G401 (cell line): ENCODE measurements at places on chromosomes 1 and 21. TPM values are rescaled to one million over a fixed set of nuclear protein-coding genes. Genes with fewer than 3 reads are reported as not detected.

Gene LCK
- total RNA-seq, result not detected in 2 replicates

DNA sequence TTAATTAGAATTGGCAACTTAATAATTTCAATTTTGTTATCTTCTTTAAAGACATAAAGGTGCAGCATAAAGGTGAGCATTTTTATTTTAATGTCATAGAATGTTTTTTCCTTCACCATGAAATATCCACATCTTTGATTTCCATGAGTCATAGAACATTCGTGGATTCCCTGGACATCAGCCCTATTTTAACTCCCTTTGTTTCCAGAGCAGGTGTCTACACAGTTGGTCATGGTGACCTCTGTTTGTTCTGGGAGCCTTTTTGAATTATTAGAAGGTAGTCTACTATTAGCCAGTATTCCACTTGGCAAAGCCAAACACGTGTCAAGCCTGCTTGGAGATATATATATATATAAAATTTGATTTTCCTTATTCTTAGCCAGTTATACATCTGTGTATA, 572.9 kb downstream of the LTN1 start:
- DNase-seq, result peak; percentile 6

DNA sequence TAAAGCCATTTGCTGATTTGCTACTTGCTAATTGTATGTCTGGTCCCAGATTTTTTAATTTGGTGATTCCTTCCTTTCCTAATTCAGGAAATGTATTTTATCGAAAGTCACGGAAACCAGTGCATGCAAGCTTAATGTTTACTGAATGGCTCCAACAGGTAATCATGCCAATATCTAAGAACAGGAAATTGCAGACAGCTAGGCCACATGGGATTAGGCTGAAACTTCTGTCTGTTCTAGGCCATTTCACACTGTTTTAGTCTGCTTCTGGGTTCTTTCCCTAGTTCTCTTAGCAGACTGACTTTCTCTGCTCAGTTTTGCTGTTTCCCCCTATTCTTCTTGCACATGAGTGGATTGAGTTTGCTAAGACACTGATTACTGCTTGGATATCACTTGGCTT, 111.4 kb downstream of the NTNG1 start:
- DNase-seq, result no peak

- no peak for DNase-seq
These were observed 451.2 kb downstream of the DISC1 start for GRCh38 chr1:232077809-232078208.

DNA sequence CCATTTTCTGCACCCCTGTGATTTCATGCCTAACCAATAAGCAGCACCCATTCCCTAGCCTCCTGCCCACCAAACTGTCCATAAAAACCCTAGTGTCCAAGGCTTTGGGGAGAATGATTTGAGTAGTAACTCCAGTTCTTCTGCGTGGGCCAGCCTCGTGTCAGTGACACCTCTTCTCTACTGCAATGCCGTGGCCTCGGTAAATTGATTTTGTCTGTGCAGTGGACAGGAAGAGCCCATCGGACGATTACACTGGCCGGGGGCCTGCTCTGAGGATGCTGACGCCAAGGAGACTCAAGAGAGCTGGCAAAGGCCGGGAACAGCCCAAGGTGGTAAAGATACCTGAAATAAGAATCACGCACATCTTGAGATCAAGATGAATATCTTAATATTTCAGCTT, 29.3 kb downstream of the RSPH1 start:
- DNase-seq, result no peak
